ENCODE measurements at places on chromosomes 4 and X.

DNA sequence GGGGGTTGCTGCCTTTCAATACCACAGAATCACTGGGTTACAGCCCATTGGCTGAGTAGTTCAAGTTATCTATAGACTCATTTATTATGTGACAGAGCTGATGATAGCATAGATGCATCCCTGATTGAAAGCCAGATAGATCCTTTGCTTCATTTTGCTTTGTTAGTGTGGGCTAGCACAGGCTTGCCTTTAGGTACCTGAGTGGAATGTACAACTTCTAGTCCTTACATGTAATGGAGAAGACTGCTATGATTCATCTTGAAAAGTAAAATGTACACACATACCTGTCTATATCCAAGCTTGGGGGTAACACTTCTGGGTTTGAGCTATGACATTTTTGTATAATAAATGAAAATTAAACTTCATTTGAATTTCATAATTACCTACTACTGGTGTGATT, 226.0 kb upstream of the FTHL17 start:
- no peak for DNase-seq

DNA sequence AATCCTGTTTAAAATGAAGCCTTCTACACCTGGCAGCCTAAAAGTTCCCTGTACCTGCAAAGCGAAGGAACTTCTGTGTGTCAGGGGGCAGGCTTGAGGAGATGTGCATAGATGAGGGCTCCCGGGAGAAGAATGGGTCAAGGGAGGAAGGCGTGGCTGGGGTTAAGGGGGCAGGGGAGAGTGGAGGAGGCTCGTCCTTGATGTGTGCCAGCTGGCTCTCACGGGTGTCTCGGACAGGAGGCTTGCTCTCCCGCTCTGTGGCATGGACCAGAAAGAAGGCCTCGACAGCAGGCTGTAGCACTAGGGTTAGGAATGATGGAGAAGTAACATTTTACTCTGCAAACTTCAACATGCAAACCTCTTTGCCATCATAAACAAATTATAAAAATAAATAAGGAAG, 104.6 kb upstream of the HSD17B10 start:
- DNase-seq: no peak

DNA sequence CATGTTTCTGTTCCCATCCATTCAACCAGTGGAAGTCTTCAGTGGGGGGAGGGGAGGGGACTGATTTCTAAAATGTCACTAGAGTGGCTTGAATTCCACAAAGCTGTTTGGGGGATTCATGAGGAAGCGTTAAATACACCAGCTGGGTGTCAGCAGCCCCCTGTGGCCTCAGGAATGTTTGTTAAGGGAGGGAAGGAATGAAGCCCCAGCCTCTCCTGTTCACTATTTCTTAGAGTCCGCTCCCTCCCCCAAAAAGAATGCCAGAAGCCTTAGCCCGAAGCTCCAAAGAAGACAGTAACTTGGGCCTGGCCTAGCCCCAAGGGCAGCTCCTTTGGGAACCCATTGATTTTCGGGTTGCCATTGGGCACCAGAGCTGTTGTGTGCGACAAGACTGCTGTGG, 3.3 kb downstream of the SHROOM2 start:
- DNase-seq: no peak

- DNase-seq: no peak
These were observed 19.9 kb downstream of the CC2D2A start for GRCh38 chr4:15489551-15489950.

DNA sequence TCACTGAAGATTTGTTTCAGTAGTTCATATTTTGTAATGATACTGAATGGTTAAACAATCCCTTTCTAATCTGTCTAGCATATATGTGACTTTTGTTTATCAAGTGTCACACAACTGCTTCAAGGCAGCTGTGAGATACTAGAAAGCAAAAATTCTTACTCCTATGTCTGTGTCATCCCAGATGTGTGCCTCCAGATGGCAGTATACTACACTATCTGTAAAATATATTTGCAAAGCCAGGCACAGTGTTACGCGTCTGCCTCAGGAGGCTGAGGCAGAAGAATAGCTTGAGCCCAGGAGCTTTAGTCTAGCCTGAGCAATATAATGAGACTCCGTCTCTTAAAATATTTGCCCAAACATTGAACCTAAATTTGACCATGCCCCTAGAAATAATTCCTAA, 4.0 kb downstream of the NUDT10 start:
- peak; percentile 40 for DNase-seq

GRCh38 chr4:10584042-10584441, 100.5 kb downstream of the CLNK start:
- DNase-seq: no peak

- no peak for DNase-seq
These were observed 14.4 kb upstream of the ASMTL start for GRCh38 chrX:1466971-1467561.

DNA sequence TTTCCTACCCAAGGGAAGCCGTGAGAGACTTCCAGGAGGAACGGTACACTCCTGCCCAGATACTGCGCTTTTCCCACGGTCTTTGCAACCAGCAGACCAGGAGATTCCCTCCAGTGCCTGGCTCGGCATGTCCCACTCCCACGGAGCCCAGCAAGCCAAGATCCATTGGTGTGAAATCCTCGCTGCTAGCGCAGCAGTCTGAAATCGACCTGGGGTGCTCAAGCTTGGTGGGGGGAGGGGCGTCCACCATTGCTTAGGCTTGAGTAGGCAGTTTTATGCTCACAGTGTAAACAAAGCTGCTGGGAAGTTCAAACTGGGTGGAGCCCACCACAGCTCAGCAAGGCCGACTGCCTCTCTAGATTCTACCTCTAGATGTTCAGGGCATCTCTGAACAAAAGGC, 284.8 kb upstream of the FGF13 start:
- DNase-seq: no peak

GRCh38 chr4:160233141-160233540, 1130.3 kb downstream of the RAPGEF2 start:
- DNase-seq: no peak

DNA sequence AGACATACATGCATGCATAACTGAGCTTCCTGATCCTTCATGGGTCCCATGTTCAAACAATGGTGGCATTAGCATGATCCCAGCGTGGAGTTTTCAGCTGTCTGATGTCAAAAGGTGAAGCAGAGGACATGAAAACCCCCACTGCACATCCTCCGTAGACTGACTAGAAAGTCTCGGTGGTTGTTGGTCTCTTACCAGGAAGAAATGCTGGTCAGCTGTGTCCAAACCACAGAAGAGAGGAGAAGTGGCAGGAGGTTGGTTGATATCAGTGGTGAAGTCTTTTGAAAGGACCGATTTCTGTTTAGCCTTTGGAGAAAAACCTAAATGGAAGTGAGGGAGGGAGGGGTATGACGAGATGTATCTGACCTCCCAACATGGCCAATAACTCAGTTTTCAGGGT, 201.9 kb downstream of the SPATA18 start:
- no peak for DNase-seq

- DNase-seq: no peak
These were observed 187.3 kb downstream of the SLC39A8 start for GRCh38 chr4:102157984-102158383.

- no peak for DNase-seq
These were observed 92.0 kb upstream of the CBR4 start for GRCh38 chr4:169102026-169102425.

DNA sequence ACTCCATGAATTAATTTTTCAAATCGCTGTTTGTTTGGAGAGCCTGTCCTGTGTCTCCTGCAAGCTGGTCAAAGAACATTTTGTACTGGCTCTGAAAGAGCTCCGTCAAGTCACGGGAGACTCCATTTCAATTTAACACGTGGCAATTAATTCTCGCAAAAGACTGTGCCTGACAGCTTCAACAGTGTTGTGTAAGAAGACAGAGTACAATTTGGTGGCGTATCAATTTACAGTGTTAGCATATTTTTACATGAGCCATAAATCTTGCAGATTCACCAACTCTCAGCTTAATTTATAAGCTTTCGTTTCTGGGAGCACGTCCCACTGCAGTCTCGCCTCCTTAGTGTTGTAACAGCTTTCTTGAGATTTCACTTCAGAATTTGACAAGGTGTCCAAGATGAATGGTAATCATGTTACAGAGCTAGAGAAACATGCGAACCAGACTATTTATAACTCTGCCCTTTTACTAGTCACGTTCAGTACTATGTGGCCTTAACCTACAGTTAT, 70.8 kb downstream of the RWDD4 start:
- DNase-seq: peak; percentile 32

DNA sequence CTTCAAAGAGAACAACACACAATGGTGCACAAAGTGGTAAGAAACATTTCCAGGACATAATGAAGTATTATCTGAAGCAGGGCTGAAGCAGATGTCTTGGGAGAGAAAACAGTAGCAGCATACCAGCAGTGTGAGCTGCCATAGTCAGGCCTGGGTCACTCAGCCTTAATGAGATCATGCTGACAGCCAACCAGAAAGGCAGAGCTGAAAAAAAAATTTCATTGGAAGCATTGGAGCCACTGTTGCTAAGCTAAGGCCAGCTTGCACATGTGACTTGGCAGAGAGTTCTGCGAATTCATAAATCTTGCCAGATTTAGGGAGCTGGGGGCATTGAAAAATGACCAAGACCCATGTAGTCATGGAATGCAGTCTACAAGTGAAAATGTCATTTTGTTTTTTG, 444.0 kb upstream of the PITX2 start:
- no peak for DNase-seq

GRCh38 chr4:70062000-70062399, 11.8 kb downstream of the HTN1 start:
- no peak for DNase-seq

DNA sequence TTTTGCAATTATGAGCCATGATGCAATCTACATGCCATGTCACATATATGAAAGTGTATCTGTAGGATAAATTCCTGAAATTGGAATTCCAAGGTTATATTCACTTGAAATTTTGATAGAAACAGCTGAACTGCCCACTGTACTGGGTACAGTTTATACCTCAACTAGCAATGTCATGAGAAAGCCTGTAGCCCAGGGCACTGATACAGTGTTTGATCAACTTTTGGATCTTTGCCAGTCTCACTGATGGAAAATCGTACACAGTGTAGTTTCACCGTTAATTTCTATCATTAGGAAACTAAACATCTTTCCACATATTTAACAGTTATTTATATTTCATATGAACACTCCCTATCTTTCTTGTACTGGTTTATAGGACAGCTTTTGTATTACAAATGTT, 34.2 kb downstream of the TAPT1 start:
- no peak for DNase-seq

DNA sequence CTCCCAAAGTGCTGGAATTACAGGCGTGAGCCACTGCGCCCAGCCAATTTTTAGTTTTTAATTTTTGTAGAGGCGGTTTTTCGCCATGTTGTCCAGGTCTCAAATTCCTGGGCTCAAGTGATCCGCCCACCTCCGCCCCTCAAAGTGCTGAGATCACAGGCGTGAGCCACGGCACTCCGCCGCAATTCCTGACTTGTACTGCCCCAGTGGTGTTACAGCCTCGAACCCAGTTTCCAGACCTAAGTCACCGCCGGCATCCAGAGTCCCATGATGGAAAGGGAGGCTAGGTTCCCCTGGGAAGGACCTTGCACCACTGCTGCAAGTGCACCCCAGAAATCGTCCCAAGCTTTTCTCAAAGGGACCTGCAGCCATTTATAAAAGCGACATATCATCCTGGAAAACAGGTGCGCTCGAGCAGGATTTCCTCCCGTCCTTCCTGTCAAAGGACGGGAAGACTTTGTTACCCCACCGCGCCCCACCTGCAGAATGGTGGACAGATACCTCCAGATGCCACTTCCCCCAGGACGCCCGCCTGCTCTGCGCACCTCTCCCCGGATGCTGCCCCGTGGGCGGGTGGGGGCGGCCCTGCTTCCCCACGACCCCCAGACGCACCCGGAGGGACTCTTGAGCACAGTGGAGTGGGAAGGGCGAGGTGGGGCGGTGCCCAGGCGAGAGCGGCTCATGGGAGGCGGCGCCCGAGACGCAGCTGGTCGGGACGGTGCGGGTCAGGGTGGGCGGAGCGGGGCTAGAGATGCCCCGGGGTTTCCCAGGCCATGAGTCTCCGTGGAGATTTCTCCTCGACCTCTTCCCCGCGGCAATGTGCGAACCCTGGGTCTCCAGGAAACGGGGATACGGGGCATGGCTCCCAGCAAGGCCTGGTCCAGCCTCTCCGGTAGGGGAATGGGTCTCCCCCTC, 947 bp upstream of the RPL10 start:
- DNase-seq: no peak

DNA sequence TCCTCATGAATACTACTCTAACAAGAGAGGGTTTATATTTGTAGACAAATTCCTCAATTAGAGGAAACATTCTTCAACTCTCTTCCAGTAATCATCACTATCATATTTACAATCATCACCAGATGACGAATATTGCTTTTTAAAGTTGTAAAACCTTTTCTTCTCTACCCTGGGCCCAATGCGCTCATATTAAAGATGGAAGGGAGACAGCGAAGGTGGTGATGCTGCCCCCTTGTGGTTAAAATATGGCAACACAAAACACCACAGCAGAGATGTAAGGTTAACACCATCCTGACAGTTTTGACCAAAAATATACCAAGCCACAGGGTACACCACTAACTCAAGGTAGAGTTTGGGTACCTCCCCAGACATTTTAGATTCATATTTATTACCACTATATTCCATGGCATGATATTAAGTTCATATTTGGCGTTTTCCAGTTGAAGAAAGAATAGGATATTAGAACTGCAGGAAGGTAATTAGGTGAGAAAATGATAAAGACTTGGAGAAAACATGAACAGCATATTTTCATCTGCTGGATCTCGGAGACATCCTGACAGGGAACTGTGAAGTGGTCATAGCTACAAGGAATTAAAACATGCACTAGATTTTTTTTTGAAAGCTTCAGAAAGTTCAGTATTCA, 72.8 kb downstream of the SLC9A7 start:
- peak; percentile 6 for DNase-seq

GRCh38 chrX:11533199-11533651, 132.5 kb downstream of the ARHGAP6 start:
- peak; percentile 60 for DNase-seq

DNA sequence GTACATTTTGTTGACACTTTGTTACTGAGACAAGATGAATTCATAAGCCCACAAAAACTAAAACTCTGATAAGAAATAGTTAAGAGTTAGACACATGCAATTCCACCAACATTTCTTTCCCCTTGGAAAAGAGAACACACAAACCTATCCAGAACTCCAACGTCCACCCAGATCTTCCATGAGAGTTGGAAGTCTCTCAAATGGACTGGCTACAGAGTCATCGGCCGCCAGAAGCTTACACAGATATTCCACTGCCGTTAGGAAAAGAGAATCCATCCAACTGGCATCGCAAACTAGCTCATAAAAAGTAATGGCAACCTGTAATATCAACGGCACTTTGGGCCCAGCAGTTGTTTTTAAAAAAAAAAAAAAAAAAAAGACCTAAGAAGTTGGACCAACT, 114.7 kb downstream of the PRKX start:
- DNase-seq: no peak

DNA sequence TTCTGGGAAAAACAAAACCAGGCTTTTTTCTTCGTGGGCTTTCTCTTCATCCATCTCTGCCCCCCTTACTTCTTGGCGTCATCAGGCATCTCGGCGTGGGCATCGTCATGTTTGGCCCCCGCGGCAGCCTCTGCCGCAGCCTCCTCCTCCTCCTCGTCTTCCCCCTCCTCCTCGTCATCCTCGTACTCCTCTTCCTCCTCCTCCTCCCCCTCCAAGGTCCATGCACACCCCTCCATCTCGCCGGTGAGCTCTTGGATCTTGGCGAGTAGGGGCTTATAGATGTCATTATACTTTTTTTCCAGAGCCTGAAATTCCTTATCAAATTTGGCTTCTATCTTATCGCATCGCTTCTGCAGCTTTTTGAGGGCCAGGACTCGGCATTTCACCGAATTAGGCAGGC, 488 bp downstream of the NAP1L5 start:
- peak; percentile 16 for DNase-seq

- DNase-seq: no peak
These were observed 172.1 kb downstream of the PRKX start for GRCh38 chrX:3541336-3541735.

Data from midbrain (tissue), 1 donor.